Lung (tissue), 17 donors: ENCODE measurements at places on chromosomes 1 and 21.

DNA sequence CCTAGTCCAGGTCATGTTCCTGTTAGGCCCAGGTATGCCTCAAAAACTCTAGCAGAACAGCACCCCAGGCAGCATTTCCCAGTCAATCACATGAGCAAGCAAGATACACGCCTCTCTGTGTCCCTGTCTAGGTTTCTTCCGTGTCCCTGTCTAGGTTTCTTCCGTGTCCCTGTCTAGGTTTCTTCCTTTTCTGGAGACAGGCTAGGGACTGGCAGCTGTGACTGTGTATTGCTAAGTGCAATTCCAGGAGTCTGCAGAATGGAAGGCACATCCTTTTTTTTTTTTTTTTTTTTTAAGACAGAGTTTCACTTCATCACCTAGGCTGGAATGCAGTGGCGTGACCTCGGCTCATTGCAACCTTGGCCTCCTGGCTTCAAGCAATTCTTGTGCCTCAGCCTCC, 77.6 kb downstream of the SETD4 start:
- no peak for DNase-seq

DNA sequence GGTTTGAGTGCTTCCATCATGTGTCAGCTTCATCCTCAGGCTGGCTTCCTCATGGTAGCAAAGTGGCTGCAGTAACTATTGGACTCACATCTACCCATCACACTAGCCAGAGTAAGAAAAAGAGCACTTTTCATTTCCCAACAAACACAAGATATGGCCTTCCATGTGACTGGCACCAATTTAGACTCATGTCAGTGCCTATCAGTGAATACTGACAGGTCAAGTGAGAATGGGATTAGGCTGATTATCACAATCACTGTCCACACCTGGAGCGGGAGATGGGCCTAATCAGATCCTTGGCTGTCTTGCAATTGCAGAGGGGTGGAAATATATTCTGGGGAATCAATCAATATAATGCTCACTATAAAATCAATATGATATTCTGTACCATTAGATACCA, 2.9 kb upstream of the RABGAP1L start:
- DNase-seq = no peak

DNA sequence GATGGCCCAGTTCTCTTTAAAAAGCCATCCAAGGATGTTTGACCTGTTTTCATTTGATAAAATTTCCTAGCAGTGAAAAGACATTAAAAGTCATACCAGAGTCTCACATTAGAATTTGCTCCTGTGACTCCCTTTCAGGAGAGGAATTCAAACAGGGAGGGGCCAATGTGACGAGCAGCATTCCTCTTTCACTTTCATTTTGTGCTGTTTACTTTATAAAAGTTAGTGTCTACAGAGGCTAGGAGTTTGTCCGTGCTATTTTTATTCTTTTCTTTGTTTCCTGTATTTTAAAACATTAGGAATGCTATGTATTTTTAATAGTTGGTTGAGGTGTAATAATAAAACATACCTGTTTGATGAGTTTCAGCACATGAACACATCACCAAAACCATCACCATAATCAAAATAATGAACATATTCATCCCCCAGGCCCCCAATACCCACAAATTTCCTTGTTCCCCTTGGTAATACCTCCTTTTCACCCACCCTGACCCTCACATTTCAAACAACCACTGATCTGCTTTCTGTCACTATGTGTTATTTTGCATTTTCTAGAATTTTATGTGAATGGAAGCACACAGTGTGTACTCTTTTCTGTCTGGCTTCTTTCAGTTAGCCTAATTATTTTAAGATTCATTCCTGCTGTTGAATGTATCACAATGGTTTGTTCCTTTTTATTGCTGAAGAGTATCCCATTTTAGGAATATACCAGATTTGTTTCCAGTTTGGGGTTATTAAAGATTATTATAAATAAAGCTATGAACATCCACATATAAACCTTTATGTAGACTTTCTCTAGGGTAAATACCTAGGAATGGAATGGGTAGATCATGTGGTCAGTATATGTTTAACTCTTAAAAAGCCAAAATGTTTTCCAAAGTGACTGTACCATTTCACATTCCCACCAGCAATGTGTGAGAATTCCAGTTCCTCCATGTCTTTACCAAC, 129.5 kb downstream of the TENT5C start:
- peak; percentile 60 for DNase-seq

GRCh38 chr1:56774067-56774609, 45.1 kb downstream of the FYB2 start:
- no peak for DNase-seq

- DNase-seq = no peak
These were observed 89.3 kb upstream of the AKT3 start for GRCh38 chr1:243939167-243939848.

DNA sequence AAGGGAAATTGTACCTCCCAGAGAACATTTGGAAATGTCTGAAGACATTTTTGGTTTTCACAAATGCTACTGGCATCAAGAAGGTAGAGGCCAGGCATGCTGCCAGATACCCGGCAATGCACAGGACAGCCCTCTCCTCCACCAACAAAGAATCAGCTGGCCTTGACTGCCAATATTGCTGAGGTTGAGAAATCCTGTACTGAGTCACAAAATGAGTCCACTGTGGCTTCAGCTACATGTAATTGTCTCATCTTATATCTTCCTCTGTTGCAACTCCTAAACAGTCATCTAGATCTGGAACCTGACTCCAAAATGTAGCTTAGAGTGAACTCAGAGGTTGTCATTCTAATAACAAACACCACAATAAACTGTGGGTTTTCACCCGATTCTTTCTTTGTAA, 327.5 kb upstream of the POGK start:
- no peak for DNase-seq

GRCh38 chr1:226737819-226738420, 1.2 kb downstream of the ITPKB start:
- DNase-seq = peak; percentile 45

DNA sequence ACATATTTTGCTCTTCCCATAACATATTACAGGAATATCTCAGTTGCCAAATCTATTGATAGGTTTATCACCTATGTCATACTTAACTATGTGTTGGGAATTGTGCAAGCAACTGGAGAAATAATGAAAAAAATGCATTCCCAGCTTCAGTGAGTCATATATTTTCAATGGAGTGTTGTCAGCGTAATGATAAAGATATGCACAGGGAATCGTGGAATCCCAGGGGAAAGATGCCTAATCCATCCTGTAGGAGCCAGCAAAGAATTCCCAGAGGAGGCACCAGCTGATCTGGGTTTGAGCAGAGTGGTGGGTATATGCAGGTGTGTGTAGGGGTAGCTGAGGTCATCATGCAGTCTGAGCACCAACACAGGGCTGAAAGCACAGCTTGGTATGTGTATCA, 213.3 kb upstream of the DAB1 start:
- no peak for DNase-seq

DNA sequence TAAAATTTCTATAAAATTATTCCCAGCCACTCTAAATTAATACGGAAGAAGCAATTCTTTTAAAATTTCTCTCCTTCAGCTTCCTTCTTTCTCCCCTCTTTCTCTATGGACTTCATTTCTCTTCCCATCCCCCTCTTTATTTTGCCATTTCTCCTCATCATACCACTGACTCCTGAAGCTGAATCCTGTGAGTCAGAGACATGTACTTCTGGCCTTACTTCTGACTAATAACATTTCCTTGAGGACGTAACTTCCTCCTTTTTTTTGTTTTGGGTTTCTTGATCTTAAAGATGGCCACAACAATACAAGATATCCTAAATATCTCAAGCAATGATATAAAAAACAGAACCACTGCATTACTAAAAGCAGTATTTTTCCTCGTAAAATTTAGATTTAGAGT, 63.6 kb upstream of the DENND1B start:
- no peak for DNase-seq

GRCh38 chr1:98697781-98698180, 36.3 kb downstream of the SNX7 start:
- DNase-seq = no peak

DNA sequence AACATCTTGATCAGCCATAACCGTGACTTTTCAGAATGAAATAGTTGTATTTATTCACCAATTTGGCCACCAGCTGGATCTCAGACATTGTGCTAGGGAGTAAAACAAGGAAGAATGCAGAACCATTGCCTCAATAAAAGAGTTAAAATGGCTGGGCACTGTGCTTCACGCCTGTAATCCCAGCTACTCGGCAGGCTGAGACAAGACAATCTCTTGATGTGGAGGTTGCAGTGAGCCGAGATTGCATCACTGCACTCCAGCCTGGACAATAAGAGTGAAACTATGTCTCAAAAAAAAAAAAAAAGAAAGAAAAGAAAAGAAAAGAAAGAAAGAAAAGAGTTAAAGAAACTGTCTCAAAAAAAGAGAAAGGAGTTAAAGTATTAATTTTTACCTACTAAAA, 199.5 kb downstream of the TPR start:
- DNase-seq = no peak

GRCh38 chr1:155320252-155320651, 442 bp upstream of the RUSC1 start:
- peak; percentile 46 for DNase-seq

- DNase-seq = no peak
These were observed 10.6 kb upstream of the SPSB1 start for GRCh38 chr1:9281908-9282695.

DNA sequence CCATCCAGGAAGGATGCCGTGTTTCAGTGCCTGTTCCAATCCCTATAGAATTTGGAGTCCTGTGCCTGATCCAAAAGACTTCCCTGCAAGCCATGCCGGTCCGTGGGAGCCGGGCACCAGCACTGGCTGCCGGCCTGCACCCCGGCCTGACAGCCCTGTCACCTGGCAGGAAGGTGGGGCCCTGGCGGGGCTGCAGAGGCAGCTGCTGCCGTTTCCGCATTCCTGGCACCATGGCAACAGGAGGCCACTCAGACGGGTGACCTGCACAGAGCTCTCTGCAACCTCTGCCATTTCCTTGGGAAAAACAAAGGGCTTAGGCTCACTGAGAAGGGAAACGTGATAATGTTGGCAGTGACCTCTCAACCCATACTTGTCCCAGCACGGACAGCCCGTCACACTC, 63.2 kb upstream of the TMEM51 start:
- peak; percentile 85 for DNase-seq

DNA sequence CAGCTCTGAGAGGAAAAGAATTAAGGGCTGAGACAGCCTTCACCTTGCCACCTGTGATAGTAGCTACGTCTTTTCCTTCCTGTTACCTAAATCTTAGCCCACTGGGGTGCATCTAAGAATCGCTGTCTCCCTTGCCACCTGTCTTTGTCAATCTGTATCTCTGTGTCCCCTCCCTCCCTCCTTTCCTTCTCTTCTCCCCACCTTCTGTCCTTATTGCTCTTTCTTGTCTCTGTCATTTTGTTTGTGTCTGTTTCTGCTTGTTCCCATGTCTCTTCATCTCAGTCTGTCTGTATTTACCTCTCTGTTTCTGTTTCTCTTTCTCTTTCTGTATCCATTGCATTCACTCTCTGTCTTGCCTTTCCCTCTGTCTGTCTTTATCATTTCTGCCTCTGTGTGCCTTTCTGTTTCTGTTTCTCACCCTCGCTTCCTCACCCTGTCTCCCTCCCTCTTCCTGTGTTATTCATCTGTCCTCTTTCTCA, 30.2 kb downstream of the SLC22A15 start:
- DNase-seq = no peak

GRCh38 chr1:65719391-65719790, 73.3 kb upstream of the PDE4B start:
- no peak for DNase-seq

GRCh38 chr1:31593136-31593665, 16.9 kb downstream of the TINAGL1 start:
- DNase-seq = no peak
